ENCODE measurements at places on chromosomes 4 and X. TPM values are rescaled to one million over a fixed set of nuclear protein-coding genes. Genes with fewer than 3 reads are reported as not detected.

GRCh38 chr4:41334182-41334581 is 77.5 kb downstream of the UCHL1 start:
- no peak for DNase-seq

DNA sequence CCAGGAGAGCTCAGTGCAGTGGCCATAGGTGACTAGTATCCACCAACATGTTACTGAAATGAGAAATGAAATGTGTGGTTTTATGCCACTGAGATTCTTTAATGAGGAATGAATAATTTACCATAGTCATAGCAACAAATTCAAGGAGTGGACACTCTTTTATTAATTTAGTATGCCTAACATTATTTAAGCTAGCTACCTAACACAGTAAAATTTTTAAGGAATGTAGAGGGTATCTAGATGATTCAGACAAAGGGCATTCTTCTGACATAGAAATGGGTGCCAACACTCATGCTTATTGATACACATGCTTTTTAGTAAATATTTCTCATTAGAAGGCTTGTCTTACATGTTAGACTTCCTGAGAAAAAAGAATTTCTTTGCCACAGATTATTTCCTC is 33.3 kb upstream of the SULT1B1 start:
- no peak for DNase-seq

GRCh38 chr4:90799895-90800294 is 672.7 kb downstream of the CCSER1 start:
- DNase-seq = no peak

DNA sequence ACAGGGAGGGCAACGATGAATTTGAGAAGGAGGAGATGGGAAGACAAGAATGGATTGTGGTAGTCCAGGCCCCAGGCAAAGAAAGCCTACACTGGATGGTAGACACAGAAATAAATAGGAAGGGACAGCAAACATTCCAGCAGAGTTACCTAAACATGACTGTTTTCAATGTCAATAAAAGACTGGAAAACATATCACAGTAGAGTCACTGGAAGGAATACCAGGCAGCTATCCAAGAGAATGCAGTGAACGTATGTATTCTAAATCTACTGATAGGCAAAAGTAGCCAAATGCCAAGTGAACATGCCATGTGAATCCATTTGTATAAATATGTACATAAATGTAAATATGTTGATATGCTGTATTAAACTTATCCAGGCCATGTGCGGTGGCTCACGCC is 183.0 kb downstream of the PALLD start:
- no peak for DNase-seq

DNA sequence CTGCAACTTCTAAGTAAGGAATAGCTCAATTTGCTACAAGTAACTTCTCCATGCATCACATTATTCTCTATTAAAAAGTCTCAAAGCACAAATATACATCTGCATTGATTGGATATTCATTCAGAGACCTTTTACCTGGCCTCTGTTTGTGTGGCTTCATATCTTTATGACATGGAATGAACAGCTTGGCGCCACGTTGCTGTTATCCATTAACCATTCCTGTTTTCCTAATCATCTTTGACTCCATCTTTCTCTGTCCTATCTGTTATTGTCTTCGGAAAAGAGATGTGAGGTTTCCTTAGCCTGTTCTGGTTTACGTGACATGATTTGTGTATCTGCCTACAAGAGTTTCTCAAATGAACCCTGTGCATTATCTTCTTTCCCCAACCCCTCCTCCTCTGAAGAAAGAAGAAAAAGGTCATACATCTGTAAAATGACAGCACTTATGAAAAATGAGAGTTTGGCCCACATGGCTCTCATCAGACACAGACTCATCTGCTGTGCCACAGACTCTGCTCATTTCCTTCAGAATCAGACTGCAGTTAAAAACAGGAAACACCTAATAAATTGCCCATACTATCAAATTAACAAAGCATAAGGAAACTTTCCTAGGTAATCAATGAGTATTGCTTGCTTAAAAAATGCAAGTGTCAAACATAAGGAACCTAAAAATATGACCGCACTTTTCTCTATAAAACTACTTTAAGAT is 347.6 kb upstream of the FAM241A start:
- no peak for DNase-seq

DNA sequence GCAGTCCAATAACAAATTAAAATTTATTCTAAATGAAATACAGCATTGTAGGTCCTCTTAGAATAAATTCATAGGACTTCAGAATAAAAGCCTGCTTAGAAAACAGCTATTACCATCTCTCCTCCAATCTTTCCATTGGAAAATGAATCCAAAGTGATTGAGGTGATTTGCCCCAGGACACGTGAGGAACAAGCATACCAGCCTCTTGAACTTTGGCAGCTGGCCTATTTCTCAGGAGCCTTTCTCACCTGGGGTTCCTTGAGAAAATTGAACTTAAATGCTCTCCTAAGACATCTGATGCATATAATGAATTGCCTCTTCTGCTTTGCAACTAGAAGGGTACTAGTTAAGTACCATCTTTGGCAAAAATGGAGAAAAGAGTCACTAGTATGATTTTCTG is 13.5 kb downstream of the ARHGAP24 start:
- DNase-seq = no peak

GRCh38 chr4:1050486-1051213 is 39.2 kb downstream of the FGFRL1 start:
- peak; percentile 56 for DNase-seq

DNA sequence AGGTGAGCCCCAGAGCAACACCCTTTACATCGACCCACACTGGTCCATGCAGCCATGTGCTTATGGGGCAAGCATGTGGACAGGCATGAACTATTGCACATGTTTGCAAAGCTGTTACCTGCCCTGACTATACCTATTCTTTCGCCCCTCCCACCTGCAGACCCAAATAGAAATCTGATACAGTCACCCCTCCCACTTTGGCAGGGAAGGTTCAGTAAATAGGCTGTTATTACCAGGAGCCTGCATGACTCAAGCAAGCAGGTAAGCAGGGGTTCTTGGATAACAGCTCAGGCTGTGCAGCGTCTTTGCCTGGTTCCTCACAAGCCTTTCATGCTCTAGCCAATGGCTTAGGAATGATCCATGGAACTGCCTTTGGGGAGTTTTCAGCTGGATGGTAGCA is 122.7 kb upstream of the DIPK2B start:
- no peak for DNase-seq

DNA sequence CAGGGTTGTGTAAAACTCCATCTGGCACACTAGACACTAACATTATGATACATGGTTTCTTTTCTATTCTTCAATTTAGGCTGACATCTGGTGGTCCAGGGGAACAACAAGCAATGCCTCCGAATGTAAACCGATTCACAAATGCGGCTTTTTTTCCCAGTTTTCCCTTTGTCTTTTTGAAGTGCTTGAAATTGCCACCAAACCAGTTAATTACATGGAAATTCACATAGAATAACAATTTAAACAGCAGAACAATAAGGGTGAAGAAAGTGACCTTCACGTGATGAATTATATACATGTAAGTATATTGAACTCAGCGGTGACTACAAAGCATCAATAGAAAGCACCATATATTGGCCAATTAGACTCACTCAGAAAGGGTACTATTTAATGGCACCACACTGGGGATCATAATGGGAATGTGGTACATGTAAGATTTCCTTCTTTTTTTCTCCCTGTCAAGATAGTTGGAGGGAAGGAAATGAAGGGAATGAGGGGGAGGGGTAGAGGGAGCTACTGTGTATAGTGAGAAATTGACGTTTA is 103.9 kb downstream of the MMRN1 start:
- no peak for DNase-seq

GRCh38 chrX:153848325-153848724 is 18.0 kb upstream of the PDZD4 start:
- no peak for DNase-seq

- DNase-seq = no peak
Measured at GRCh38 chrX:46642145-46642544, 68.6 kb downstream of the CHST7 start.

GRCh38 chr4:103415801-103416200 is 217.7 kb upstream of the CENPE start:
- no peak for DNase-seq

TCEAL2 gene
- not detected for total RNA-seq

DNA sequence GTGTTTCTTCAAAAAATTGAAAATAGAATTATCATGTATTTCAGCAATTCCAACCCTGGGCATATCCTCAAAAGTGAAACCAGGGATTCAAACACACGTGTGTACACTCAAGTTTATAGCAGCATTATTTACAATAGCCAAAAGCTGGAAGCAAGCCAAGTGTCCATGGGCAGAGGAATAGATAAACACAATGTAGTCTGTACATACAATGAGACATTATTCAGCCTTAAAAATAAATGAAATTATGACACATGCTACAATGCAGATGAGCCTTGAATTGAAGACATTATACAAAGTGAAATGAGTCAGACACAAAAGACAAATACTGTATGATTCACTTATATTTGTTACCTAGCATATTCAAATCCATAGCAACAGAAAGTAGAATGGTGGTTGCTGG is 853.4 kb downstream of the STIM2 start:
- DNase-seq = no peak

TBC1D25 gene
- 20.5 TPM for total RNA-seq

TMEM31 gene
- total RNA-seq = not detected

DNA sequence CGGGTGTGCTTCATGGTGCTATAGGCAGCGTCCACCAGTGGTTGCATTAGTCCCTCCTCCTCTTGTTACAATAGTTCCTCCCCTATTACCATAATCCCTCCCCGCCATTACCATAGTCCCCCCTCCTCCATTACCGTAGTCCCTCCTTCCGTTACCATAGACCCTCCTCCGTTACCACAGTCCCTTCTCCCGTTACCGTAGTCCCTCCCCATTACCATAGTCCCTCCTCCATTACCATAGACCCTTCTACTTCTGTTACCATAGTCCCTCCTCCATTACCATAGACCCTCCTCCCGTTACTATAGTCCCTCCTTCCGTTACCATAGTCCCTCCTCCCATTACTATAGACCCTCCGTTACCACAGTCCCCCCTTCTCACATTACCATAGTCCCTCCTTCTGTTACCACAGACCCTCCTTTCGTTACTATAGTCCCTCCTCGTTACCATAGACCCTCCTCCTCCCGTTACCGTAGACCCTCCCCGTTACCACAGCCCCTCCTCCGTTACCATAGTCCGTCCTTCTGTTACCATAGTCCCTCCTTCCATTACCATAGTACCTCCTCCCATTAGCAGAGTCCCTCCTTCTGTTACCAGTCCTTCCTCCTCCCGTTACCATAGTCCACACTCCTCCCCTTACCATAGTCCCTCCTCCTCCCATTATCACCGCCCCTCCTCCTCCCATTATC is 129.6 kb downstream of the DHRSX start:
- DNase-seq = no peak

DNA sequence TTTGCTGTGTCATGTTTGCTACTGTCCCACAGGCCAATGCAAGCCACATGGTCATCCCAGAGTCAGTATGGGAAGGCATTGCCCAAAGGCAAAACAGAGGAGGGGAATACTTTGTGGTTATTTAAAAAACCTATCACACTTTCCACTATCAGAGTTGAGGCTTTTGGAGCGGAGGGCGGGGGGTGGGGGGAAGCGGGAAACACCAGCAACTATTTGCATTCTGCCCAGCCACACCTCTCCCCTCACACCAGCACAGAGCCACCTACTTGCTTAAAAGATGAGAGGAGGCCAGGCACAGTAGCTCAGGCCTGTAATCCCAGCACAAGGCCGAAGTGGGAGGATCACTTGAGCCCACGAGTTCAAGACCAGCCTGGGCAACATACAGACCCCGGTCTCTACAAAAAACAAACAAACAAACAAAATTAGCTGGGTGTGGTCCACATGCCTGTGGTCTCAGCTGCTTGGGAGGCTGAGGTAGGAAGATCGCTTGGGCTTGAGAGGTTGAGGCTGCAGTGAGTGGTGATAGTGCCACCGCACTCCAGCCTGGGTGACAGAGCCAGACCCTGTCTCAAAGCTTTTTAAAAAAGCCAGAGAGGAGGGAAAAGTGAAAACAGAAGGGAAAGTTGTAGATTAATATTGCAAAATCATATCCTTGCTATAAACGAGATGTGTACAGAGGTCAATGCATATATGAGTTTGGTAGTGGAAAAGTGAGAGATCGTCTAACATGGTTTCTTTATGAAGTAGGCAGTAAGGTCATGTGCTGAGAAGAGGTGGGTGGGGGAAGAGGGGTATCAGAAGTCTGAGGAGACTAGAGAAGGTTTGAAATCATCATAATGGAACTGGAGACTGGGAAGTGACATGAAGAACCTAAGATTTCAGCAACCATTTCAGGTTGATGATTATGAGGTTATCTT is 1.9 kb upstream of the CHST7 start:
- DNase-seq = no peak

- DNase-seq = no peak
Measured at GRCh38 chr4:83771113-83771705, 235.3 kb downstream of the GPAT3 start.

TIGD4 gene
- not detected for total RNA-seq

DNA sequence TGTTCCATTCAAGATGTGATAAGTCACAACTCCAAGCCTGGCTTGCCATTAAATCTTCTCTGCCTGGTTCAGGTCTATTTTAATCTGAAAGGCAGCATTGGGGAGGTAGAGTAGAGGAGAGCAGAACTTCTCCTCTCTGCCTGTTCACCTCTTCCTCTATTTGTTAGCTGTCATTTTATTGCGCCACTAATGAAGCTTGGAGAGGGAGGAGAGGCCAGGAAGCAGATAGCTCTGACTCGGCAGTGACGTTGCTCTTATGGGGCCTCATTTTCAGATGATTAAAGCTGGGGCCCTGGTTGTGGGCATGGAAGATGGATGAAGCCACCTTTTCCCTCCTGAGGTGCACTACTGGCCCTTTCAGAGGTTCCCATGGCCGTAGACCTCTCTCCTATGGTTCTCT is 207.3 kb downstream of the MID1IP1 start:
- DNase-seq = no peak

CFAP47 gene
- total RNA-seq = not detected

DNA sequence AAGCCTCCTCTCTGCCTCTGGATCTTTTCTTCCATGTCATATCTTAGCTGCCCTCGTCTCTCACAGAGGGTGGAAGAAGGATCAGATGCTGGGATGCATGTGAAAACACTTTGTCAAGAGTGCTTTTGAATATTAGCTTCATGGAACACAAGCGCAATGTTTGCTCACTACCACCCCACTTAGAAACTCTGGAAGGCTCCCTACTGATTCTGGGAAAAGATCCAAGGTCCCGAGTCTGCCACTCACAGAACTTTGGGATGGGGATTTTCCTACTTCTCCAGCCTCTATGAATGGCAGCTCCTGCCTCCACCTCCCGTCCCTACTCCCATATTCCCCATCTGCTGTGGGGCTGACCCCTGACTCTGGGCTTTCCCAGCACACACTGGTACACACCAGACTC is 40.2 kb upstream of the CRMP1 start:
- no peak for DNase-seq

- no peak for DNase-seq
Measured at GRCh38 chr4:110454441-110454840, 21.5 kb upstream of the ENPEP start.
